8988T (cell line): ENCODE measurements at places on chromosomes 11 and 22.

DNA sequence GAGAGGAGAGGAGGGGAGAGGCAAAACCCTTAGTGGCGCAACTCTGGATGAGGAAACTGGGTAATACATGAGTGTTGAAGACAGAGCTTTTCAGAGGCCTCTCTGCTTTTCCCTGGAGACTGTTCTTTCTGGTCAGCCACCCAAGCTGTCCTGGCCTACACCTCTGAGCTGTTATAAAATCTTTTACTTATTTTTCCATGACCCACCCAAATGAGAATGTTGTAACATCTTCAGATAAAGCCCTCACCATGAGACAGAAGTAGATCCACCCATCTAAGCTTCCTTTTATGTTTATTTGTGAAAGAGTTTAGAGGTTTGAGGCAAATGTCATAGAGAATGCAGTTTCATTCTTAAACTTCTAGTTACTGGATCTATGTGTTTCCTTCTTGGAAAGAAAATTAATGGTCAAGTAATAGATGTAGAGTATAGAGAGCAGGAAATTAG lies 20.3 kb upstream of the APLP2 start:
- no peak for DNase-seq

DNA sequence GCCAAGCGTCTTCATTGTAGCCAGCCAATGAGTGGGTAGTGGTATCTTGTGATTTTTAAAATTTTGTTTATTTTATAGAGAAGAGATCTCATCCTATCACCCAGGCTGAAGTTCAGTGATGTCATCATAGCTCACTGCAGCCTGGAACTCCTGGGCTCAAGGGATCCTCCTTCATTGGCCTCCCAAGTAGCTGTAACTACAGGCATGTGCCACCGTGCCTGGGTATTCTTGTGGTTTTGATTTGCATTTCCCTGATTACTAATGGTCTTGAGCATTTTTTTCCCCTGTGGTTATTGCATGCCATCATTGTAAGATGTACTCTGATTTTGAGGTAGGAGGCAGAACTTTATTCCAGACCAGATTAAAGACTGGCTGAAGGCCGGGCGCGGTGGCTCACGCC lies 2.4 kb upstream of the DENND6B start:
- DNase-seq, result no peak

DNA sequence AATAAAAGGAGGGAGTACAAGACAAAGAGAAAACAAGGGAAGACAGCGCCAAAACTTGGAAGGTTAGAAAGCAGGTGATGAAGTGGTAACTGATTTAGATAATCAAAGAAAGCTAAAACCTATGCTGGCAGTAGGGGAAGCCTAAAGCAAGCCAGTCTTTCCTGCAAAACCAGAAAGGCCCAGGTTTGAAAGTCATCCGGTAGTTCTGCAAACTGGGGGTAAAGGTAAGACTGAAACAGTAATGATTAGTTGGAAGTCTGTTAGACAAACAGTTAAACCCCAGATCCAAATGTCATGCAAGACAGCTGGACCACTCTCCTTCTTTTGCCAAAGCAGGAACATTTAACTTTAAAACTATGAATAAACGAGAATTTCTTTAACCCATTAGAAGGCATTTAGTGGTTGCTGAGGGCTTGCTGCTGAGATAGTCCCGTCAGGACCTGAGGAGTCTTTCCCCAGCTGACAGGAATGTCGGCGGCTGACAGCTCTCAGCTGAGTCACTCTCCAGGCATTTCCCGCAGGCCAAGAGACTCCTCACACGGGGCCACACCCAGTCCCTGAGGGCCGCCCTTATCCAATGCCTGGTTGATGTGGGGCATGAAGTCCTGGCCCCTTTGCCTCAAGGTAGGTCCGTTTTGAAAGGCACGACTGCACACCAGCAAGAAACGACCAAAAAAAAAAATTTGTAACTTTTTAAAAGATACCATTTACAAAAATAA lies 36.3 kb upstream of the CFAP300 start:
- peak; percentile 87 for DNase-seq

- no peak for DNase-seq
These were observed 10.7 kb upstream of the FAM83F start for GRCh38 chr22:39984006-39984405.

DNA sequence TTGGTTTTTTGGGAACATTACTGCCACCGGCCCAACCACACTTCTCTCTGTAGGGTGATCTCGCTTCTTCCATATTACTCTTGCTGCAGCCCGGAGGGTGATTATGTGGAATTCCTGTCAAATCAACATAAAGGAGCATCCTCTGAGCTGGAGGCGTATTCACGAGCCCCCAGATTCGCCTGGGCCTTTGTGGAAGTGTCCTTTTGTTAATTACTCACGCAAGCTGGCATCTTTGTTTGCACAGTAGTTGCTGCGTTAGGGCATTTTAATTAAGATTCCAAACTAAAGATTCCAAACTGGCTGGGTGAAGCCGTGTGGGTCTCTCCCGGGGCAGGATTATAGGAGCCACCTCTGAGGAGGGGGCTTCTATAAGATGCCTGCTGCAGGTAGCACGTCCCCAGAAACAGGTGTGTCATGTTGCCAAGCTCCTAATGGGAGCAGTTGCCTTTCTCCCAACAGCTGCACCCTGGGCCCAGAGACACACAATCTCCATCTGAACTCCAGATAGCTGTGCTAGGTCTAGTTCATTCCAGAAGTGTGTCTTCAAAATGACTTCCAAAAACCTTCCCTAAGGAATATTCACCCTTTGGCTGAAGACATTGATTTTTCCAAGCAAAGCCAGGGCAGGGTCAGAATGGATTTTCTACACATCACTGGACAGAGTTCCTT lies 40.9 kb downstream of the SHISAL1 start:
- no peak for DNase-seq

- no peak for DNase-seq
These were observed 16.3 kb downstream of the LGR4 start for GRCh38 chr11:27456140-27456794.

GRCh38 chr11:75174781-75175370 lies 24.0 kb downstream of the SLCO2B1 start:
- DNase-seq, result no peak
